ENCODE measurements at places on chromosomes 16 and 17.
A peak's percentile ranks its signal among the peaks of the same experiment; 100 is the strongest.

DNA sequence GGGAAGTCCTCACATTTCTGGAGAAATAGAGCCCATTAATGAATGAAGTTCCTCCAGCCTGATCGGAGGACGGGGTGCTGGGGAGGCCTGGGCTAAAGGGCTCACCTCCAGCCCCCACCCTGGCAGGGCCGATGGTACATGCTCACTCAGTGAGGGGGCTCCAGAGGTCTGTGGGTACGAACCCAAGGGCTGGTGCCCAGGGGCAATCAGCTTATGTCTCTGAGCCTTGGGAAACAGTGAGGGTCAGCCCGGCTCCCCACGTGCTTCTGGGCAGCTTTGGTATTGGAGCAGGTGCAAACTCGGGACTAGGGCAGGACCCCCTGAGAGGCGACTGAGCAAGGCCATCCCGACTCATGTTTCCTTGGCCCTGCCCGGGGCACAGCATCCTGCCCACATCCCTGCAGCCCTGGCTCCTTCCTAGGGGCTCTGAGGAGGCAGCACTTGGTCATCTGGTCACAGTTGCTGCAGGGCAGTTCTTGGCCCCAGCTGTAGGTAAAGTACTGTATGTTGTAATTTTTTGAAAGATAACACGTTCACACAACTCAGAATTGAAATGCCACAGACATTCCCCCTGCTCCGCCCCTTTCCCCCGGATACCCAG is 969 bp upstream of the CETP start:
- no peak for DNase-seq

- no peak for DNase-seq
Measured at GRCh38 chr16:30927789-30928378, 4.5 kb downstream of the FBXL19 start.

DNA sequence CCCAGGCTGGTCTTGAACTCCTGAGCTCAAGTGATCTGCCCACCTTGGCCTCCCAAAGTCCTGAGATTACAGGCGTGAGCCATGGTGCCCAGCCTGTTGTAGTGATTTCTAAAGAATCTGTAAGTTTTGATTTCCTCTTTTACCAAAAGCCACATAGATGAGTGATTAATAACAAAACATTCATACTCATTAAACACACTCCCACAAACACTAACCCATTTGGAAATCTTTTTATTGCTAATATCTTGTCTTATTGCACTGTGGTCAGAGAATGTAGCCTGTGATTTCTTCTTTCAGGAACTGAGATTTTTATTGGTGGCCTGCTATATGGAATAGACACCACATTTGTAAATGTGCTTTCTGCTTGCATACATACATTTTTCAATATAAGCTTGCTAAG is 31.6 kb downstream of the MYH10 start:
- no peak for DNase-seq

DNA sequence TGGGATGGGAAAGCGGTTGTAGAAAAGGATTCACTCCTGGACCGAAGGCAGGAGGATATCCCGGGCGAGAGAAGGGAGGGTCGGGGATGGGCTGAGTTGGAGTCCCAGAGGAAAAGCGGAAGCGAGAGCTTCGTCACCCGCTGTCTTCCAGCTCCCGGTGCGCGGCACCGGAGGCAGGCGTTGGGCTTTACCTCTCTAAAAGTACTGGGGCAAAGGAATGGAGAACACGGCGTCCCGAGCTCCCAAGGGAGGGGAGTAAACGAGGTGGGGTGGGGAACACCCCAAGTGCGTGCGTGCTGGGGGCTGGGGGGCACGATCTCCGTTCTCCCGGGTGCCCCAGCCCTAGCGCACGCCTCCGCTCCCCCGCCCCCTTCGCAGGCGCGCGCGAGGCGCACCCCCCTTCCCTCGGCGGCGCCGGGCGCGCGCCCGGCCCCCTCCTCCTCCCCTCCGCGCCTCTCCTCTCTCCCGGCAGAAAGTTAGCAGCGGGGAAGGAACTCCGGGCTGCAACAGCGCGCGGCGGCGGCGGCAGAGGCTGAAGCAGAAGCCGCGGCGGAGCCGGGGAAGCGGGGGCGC is at the start of gene HS3ST4:
Gene HS3ST4, plus strand, starts transcription at position 441 of the 573 bp plus-strand sequence.
- no peak for DNase-seq

DNA sequence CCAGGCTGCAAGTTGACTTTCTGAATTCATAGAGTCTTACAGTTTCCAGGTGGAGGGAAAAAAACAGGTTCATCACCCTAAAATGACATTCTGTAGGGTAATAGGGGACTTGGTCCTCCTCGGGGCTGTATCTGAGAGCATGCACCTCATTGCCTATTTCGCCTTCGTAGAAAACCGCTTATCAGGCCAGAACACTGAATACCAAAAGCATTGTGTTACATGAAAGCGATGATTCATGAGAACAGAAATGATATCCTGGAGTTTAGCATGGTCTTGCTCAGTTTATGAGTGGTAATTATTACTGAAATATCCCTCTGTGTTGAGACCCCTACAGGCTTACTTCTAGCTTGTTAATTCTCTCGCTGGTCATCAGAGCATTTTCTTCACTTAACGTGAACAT is 61.4 kb upstream of the ARHGAP44 start:
- DNase-seq, result no peak

DNA sequence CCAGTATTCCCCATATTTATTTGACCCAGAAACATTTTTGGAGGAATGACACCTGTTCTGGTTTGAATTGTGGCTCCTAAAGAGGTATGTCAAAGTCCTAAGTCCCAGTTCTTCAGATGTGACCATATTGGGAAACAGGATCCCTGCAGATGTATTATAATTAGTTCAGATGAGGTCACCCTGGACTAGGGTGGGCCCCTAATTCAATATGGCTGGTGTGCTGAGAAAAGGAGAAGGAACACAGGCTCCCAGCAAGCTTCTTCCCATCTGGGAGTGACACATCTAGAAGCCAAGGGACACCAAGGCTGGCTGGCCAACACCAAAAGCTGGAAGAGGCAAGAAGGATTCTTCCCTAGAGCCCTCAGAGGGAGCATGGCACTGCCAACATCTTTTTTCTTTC is 3.8 kb upstream of the GCSH start:
- no peak for DNase-seq

- no peak for DNase-seq
Measured at GRCh38 chr16:27851586-27851985, 211.9 kb downstream of the GSG1L start.

DNA sequence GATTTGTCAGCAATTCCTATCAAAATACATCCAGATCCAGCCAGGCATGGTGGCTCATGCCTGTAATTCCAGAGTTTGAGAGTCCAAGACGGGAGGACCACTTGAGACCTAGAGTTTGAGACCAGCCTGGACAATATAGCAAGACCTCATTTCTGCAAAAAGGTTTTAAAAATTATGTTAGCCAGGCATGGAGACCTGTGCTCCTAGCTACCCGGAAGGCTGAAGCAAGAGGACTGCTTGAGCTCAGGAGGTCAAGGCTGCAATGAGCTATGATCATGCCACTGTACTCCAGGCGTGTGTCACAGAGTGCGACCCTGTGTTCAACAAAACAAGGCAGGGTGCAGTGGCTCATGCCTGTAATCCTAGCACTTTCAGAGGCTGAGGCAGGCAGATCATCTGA is 215.2 kb downstream of the CPPED1 start:
- no peak for DNase-seq

DNA sequence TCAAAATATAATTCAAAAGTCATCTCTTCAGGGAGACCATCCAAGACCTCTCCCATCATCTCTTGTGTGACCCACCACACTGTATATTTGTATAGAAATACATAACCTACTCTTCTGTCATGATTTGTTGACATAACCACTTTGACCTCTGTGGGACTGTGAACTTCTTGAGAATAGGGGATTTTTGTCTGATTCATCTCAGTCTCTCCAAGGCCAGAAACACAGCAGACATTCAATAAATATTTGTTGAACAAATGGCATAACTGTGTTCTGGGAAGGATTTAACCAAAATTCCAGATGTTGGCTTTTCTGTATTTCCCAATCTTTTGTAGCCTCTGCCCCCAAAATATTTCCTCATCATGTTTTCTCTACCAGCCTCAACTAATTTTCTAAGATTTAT is 169.7 kb downstream of the CDH11 start:
- no peak for DNase-seq

DNA sequence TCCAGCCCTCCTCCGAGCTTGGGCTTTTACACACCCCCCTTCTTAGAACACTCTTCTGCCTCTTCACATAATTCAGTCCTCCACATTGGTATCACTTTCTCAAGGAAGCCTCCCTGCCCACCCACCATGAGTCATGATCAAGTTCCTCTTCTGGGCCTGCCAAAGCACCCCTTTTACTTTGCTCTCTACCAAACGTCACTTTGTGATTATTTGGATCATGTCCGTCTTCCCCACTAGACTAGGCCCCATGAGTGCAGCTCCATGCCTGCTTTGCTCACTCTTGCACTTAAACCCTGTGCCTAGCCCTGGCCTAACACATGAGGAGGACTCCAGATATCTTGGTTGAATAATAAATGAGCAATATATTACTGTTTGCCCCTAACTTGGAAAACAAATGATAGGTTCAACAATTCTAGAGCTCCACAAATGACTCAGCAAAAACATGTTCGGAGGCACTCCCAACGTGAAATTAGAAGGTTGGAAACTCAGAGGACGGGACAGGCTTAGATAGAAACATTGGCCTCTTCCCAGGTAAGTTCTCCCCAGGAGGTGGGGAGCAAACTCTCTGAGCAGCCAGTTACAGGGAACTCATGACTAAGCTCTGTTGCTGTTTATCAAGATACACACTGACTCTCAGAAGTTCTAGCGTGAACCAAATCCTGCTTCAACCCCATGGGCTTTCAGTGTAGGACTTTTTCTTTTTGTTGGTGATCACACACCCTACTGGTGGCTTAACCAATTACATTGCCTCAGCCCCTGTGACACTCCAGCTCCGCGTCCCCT is 28.3 kb downstream of the G6PC1 start:
- DNase-seq, result peak; percentile 16

DNA sequence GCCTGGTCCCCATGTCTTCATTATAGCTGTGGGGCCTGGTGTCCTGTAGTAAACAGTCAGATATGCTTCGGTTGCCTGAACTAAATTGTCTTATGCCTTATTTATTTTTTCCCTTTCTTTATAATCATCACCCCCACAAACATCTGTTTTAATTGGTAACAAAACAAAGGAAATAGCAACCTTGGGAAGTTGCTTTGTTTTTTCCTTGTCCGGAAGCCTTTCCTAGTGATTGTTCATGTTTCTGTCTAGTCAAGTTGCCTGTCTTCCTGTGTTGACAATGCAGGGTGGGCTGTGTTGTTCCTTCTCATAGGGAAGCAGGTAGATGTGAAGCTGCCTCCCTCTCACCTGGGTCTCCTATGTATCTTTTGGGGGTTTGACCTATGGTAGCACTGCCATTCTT is 16.7 kb downstream of the PGS1 start:
- no peak for DNase-seq

- DNase-seq, result no peak
Measured at GRCh38 chr17:52410781-52411180, 252.3 kb upstream of the CA10 start.

- DNase-seq, result no peak
Measured at GRCh38 chr17:79838522-79839274, 542 bp downstream of the CBX4 start.

DNA sequence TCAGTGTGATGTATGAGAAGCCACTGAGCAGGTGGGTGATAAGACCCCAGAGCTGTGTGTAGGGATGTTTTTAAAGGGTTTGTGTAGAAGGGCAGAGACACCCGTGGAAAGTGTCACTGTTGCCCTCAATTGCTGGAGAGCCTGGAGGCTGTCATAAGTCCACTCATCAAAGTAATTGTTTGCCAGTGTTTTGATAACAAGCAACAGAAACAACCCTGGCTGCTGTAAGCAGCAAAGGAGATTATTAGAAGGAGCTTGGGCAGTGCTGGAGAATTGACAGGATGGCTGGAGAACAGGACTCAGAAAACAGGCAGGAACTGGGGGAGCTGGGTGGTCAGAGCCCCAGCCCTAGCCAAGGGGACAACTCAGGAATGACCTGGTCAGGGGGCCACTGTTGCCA is 119.6 kb downstream of the CCDC182 start:
- no peak for DNase-seq

GRCh38 chr17:29190039-29190438 is 9.8 kb upstream of the MYO18A start:
- no peak for DNase-seq

DNA sequence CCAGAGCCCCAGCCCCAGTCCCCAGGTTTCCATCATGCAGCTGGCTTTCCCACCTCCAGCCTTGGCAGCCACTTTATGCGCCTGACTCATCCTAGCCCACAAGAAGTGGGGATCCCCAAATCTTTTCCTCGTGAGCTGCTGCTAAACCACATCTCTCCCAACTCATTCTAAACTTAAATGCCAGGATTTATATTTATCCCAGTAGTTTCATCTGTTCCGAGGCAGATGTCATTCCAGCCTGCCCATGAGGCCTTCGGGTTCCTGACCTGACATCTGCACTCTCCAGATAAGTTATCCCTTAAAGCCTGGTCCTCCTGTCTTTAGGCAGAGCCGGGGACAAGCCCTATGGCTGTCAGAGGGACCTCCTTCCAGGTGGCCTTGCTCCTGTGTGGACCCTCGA is 16.6 kb downstream of the PLXDC1 start:
- no peak for DNase-seq

- DNase-seq, result no peak
Measured at GRCh38 chr17:38443356-38444031, 15.2 kb downstream of the ARHGAP23 start.

GRCh38 chr17:60161598-60162330 is 12.0 kb downstream of the CA4 start:
- no peak for DNase-seq

DNA sequence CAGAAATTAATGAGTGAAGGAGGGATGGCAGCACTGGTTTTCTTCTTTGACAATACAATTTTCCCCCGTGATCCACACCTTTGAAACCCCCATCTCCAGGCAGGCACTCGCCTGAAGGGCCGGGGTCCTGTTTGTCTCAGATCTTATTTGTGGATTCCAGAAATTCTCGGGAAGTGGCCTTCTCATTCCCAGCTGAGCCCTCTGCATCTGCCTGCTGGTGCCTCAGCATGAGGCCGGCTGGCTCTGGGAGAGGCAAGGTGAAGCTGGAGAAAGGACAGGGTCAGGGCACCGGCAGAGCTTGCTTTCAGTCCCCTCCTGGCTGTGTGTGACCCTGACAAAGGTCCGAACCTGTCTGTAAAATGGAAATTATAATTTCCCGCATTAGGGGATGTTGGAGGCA is 35.8 kb upstream of the C1QL1 start:
- DNase-seq, result no peak

DNA sequence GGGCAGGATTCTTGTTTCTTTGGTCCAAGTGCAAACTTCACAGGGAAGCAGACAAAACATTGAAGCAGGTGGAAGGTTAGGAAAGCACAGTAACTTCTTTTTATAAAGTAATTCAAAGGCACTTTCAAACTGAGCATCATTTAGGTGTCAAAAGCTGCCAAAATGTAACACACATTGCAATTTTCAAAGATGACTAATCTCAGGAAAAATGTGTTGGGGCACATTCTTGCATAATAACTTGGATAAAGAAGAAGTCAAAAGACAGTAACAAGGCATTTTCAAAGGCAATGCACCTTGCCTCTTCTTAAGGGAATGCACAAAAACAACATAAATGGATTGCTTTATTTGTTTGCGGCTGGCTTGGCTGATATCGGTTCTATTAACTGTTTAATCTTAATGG is 3.6 kb downstream of the KCNJ2 start:
- no peak for DNase-seq

GRCh38 chr16:89588413-89589109 is 13.0 kb downstream of the CPNE7 start:
- DNase-seq, result no peak

- DNase-seq, result no peak
Measured at GRCh38 chr17:15915961-15916360, 29.0 kb upstream of the ADORA2B start.
